Stimulated activated CD8-positive, alpha-beta memory T cell treated with anti-CD3 and anti-CD28 coated beads, Interleukin-4, amount 100 ng/mL, for 4 hours (primary cell): ENCODE measurements at places on chromosomes 2 and 18.

- no peak for DNase-seq
These were observed 144.5 kb downstream of the INSIG2 start for GRCh38 chr2:118232796-118233195.

DNA sequence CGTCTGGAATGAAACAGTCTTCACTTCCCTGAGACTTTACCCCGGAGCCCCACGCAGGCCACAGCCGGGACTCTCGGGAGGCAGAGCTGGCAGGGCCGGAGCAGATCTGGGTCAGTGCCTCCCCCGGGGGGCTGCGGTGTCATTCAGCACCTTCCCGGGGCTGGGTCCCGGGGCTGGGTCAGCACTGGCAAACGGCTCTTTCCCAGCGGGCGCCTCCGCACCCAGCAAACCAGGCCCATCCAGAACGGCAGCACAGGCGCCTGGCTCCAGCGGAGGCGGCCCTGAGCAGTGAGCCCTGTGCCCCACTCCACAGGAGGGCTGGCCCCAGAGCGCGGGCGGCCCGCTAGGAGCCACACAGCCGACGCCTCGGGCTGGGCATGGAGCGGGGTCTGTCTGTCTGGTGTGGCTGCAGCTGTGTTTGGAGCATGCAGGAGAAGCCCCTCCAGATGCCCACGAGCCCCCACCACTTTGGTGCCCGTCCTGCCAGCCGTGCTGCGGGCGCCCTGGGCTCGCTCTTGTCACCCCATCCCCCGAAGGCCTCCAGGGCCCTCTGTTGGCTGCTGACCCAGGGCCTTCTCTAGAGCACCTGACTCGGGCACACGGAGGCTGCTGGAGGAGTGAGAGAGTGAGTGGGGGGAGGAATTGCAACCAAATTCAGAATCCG lies 132.1 kb upstream of the CTDP1 start:
- no peak for DNase-seq

DNA sequence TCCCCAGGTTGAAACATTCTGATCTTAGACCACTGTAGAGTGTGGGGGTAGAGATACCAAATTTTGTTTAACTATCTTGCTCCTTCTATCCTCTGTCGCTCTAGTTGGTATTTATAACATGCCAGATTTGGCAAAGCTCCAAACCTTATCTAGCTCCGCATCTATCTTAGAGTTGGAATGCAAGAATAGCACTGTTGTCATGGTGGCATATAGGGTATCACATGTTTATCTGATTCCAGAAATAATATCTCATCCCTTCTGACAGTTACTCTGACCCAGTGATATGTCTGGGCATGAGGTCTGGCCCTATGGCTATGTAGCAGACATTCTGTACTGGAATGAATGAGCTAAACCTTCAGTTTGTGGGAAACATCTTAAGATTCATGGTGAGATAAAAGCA lies 51.7 kb downstream of the CABYR start:
- DNase-seq: no peak

DNA sequence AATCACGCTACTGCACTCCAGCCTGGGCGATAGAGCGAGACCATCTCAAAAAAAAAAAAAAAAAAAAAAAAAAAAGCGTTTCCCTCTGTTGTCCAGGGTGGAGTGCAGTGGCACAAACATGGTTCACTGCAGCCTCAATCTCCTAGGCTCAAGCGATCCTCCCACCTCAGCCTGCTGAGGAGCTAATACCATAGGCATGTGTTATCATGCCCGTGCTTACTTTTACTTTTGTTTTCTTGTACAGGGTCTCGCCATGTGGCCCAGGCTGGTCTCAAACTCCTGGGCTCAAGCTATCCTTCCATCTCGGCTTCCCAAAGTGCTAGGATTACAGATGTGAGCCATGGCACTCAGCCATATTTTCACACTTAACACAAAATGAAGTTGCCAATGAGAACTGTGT lies 37.5 kb downstream of the PSME4 start:
- no peak for DNase-seq

- no peak for DNase-seq
These were observed at the start of gene HOXD1 for GRCh38 chr2:176187899-176188773. TSS of gene HOXD1 (plus strand) at chr2:176188668. CDS start at chr2:176188802, 134 bp downstream.

GRCh38 chr2:146246736-146247523 lies 1597.9 kb upstream of the ACVR2A start:
- DNase-seq: no peak

- no peak for DNase-seq
These were observed 364.8 kb upstream of the SLC14A2 start for GRCh38 chr18:45250479-45250878.

DNA sequence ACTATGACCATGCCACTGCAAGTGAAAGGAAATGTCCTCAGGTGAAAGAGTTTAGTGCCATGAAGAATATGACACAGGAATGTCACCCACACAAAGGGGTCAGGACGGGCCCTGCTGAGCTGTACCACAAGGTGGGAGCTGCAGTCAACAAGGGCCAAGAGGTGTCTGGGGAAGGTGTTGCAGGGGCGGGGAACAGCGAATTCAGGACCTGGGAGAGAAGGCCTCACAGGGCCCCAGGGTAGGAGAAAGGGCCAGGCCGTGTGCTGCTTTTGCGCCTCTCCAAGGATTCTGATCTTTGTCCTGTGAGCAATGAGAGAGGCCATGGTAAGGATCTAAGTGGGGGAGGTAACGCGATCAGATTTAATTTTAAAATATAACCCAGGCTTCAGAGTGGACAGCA lies 23.6 kb downstream of the CYB5A start:
- DNase-seq: no peak

DNA sequence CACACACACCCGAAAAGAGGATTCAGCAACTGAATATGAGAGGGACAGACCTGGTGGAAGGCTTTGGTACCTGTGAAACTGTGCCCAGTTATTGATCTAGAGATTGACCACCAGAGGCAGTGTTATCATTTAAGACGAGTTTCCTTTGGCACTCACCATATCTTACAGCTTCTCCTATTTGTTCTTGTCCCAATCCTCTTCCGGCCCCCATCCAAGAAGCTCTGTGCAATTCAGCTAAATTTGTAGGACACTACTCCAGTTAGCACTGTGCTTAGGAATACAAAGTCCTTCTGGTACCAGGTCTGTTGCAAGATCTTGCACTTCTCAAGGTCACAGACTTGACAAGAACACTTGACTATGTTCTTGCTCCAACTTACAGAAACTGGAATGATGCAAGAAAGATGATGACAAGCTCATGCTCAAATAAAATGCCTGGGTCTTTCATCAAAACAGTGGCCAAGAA lies 177.7 kb downstream of the TMEM247 start:
- no peak for DNase-seq

DNA sequence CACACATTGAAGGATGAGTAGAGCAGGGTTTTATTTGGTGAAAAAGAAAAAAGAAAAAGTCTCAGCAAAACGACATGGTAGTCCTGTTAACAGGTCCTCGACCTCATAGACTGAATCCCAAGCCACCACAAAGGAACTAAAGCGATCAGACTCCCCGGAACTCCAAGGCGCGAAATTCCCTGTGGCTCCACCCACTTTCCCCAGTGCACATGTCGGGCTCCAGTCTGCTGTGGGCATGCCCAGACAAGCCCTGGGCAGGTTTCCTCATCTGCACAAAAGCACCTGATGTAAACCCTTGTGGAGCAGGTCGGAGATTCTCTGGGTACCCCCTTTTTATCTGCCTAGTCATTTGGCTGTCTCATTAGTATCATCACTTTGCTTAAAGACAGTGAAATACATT lies 170.7 kb upstream of the FSIP2 start:
- no peak for DNase-seq

GRCh38 chr2:102603904-102604303 lies 15.4 kb upstream of the SLC9A2 start:
- no peak for DNase-seq

- DNase-seq: no peak
These were observed 27.5 kb downstream of the ZNF516 start for GRCh38 chr18:76467371-76468190.

- DNase-seq: no peak
These were observed 43.0 kb upstream of the ITGB6 start for GRCh38 chr2:160242893-160243564.

- no peak for DNase-seq
These were observed 83.5 kb upstream of the STPG4 start for GRCh38 chr2:47238638-47239037.

- no peak for DNase-seq
These were observed 3.5 kb downstream of the TMEM200C start for GRCh38 chr18:5891854-5892215.

DNA sequence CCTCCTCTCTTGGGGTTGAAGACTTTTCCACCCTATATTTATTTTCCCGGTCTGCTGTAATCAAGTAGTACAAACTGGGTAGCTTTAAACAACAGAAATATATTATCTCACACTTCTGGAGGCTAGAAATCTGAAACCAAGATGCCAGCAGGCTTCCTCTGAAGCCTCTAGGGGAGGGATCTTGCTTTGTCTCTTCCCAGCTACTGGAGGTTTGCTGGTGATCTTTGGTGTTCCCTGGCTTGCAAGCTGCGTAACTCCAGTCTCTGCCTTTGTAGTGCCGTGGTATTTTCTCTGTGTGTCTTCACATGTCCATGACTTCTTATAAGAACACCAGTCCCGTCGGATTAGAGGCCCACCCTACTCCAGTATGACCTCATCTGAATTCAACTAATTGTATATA lies 44.4 kb downstream of the MYO3B start:
- DNase-seq: no peak

- no peak for DNase-seq
These were observed 45.7 kb downstream of the NDUFA10 start for GRCh38 chr2:239979243-239980023.

GRCh38 chr18:21315741-21316197 lies 73.7 kb downstream of the GREB1L start:
- no peak for DNase-seq

DNA sequence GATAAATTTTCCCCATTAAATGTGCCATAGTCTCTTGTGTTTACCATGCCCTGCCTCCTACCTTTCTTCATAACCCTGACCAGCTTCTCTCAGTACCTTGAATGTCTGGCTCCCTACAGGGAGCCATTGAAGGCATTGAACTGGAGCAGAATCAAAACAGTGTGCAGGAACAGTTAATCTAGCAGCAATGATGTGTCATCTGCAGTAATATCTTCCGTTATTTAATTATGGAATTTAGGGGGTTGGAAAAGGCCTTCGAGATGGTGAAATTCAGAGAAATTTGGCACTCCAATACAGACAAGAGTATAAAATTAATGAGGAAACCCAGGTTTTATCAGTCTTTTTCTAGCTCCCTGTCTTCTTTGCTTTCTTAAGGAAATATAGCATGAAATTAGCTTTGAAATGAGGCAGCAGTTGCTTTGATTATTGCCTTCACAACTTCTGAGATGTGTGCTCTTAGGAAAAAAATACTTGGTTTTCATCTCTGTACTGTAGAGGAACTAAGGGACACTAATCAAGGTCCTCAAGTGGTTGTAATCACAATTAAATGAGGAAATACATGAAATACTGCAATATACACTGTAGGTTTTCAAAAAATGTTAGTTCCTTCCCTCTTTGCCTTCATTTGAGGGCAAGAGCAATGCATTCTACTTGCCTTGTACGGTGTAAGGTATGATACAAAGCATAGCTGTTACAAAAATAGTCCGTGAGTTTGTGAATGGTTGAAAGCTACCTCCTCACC lies 369.1 kb downstream of the SETBP1 start:
- no peak for DNase-seq
